ENCODE measurements at places on chromosomes 6 and 20. TPM values are rescaled to one million over a fixed set of nuclear protein-coding genes. Genes with fewer than 3 reads are reported as not detected.

The CTSZ gene
- total RNA-seq, result 85.2 TPM

The MAP1LC3A gene
- 43.0 TPM for total RNA-seq

The MMP24OS gene
- total RNA-seq, result 18.3 TPM

The SLC35F1 gene
- 51.7 TPM for total RNA-seq

The SNRNP48 gene
- 37.0 TPM for total RNA-seq

The MOG gene
- 0.16 TPM for total RNA-seq

The MYL9 gene
- 15.0 TPM for total RNA-seq

The PKHD1 gene
- total RNA-seq, result 0.66 TPM

The GSTA2 gene
- total RNA-seq, result not detected

The INSM1 gene
- 25.6 TPM for total RNA-seq

The SLC25A27 gene
- 97.2 TPM for total RNA-seq

The ULBP2 gene
- total RNA-seq, result 1.8 TPM

The PPP1R3D gene
- total RNA-seq, result 6.0 TPM
